ENCODE measurements at places on chromosomes 12 and 14. TPM values are rescaled to one million over a fixed set of nuclear protein-coding genes. Genes with fewer than 3 reads are reported as not detected.

DNA sequence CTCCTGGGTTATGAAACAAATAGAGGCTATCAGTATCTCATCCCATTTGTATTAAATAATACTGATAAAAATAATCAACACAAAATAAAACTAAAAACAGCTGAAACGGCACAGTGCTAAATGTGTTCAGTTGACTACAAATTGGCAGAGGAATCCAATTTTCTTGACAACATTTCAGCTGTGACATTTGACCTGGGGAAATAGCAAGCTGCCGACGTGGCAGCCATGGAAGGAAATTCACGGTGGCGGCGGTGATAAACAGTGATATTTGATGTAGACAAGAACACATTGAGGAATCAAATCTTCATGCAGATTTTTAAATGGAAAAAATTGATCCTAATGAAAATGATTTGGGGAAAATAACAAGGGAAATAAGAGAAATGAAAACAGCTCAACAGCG, 159.1 kb upstream of the RTL1 start:
- H3K4me1 ChIP-seq: no peaks in the 10 kb centered on the region
- H3K27me3 ChIP-seq: peaks cover under 1% of the 10 kb centered on the region
- no peak for DNase-seq

DNA sequence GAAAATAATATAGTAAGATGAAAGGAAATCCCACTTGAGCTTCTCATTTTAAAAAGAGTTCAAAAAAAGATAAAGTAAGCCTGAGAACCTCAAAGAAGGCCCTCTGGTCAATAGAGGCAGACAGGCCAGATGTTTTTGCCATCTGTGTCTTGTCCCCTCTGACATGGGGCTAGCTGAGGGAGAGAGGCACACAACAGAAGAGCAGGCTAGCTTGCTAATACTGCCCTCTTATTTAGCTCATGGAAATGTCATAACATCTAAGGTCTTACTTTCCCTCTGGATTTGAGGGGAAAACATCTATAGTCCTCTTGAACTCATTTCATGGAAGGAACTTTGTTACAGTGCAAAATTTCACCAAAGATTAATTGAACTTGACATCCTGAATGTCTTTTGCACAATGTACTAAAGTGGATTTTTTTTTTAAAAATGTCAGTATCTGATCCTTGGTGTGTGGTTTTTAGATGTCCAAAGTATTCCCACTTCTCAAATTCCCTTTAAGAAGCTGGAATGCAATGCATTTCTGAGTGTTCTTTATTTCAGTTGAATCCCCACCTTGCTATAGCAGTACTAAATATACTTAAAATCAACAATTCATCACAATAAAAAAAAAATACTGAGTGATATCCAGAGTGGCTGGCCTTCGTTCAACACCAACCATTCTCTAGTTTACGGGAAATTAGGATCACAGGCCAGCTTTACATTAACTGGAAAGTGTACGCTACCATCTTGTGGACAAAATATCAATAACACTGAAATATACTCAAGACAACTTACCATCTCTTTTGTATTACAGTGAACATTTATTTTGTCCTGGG, 176.7 kb downstream of the PAH start:
- H3K36me3 ChIP-seq: no peaks in the 10 kb centered on the region
- H3K27me3 ChIP-seq: no peaks in the 10 kb centered on the region
- no peak overlapping the region for H3K4me3 ChIP-seq
- H3K27ac ChIP-seq: no peak overlapping the region

- DNase-seq: no peak
- H3K27ac ChIP-seq: peak overlapping the region; percentile 6
- H3K4me3 ChIP-seq: no peak overlapping the region
- no peaks in the 10 kb centered on the region for H3K27me3 ChIP-seq
- peaks cover 35% of the 10 kb centered on the region for H3K4me1 ChIP-seq
Measured at GRCh38 chr12:57514720-57515407, 5.5 kb downstream of the DDIT3 start.

The PTPRQ gene
- total RNA-seq: not detected

DNA sequence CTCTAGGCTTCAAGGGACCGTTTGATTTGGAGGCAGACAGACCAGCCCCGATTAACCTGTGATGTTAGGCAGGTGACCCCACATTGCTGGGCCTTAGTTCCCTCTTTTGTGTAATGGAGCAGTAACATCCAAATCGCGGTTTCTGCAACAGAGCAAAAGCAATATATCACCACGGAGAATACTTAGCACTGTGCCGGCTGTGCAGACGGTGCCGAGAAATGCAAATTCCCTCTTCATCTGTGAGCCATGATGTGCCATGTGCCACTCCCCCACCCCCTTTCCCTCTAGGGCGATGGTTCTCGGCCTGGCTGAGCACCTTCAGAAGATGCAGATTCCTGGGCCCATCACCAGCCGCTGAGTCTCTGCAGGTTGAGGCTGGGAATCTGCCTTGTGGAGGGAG, 10.9 kb downstream of the BCL7A start:
- H3K4me3 ChIP-seq: no peak overlapping the region
- DNase-seq: no peak
- H3K4me1 ChIP-seq: no peaks in the 10 kb centered on the region
- no peak overlapping the region for H3K27ac ChIP-seq
- no peaks in the 10 kb centered on the region for H3K27me3 ChIP-seq

The TEP1 gene
- total RNA-seq: 34.3 TPM

The CABP1 gene
- total RNA-seq: not detected

- peaks cover 15% of the 10 kb centered on the region for H3K4me1 ChIP-seq
- DNase-seq: no peak
- no peak overlapping the region for H3K4me3 ChIP-seq
- peaks cover 12% of the 10 kb centered on the region for H3K27me3 ChIP-seq
- H3K27ac ChIP-seq: no peak overlapping the region
Measured at GRCh38 chr14:105165761-105166485, 2.7 kb downstream of the JAG2 start.

- no peak overlapping the region for H3K4me3 ChIP-seq
- peaks cover 23% of the 10 kb centered on the region for H3K27me3 ChIP-seq
- H3K4me1 ChIP-seq: no peaks in the 10 kb centered on the region
- H3K27ac ChIP-seq: no peak overlapping the region
- DNase-seq: no peak
Measured at GRCh38 chr14:37170993-37171392, 1.4 kb downstream of the SLC25A21 start.

DNA sequence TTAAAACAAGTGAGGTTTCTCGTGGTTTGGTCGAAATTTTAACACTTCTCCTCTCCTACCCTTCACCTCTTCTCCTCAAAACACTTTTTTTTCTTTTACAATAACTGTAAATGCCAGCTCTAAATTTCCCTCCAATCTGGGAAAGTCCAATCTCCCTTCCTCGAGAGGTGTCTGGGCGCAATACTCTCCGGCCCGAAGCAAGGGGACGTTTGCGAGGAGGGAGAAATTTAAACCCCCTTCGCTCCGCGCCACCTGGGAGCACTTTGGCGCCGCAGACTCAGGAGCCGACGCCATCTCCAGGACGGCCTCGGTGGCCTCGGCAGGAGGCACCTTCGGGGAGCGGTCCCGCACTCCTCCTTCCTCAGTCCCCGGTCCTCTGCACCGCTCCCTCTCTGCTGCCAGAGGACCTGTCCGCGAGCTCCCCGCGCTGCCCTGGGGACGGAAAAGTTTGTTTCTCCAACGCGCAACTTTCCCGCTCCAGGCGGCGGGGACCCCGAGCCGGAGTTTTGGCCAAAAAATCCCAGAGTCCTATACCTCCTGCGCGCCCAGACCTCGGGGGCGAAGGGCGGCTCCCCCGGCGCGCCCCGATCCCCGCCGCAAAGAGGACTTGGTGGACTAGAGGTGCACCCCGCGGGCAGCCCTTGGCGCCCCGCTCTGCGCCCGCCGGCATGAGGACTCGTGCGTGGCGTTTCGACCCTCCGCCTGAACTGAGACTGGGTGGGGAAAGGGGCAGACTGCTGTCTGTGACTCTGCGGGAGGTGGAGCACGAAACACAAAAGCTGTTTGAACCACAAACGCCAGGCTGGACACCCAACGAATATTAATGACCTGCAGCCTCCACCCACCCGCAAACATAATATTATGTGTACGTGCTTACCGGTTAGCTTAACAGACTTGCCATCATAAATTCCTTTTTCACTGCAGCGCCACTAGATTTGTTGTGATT, 95.2 kb upstream of the HMGA2 start:
- H3K36me3 ChIP-seq: no peaks in the 10 kb centered on the region
- no peak overlapping the region for H3K27ac ChIP-seq
- H3K4me1 ChIP-seq: peaks cover 8% of the 10 kb centered on the region
- peak overlapping the region; percentile 18 for H3K4me3 ChIP-seq
- peaks cover 53% of the 10 kb centered on the region for H3K27me3 ChIP-seq
- DNase-seq: peak; percentile 6

DNA sequence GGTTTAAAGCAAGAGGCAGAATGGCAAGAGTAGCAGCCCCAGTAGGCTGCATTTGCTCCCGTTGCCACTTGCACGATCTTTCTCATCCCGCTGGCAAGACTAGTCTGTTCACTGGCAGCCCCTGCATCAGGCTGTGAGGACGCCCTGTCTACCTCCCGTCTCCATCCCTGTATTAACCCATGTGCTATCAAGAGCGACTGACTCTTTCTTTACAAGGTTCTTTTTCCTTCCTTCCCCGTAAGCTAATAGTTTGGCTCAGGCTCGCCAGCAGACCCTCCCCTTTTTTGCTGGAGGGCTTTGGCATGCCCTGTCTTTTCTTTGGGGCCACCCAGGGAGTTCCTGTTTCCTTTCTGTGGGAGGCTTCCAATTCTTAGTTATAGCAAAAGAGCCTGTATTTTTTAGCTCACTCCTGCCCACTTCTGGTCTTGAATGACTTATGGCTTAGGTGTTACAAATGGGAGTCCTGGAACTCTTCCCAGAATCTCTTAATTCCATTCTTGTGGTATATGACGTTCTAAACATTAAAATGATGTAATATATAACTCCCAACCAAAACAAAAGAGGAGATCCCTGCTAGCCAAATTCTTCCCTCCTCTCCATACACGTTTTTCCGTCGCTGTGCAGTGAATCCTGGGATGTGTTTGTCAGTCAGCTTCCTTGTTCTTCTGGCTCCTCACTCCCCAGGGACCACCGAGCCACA, 149.0 kb downstream of the PRKCH start:
- peak overlapping the region; percentile 100 for H3K27ac ChIP-seq
- no peaks in the 10 kb centered on the region for H3K27me3 ChIP-seq
- H3K36me3 ChIP-seq: peaks cover 29% of the 10 kb centered on the region
- peak overlapping the region; percentile 76 for H3K4me3 ChIP-seq

DNA sequence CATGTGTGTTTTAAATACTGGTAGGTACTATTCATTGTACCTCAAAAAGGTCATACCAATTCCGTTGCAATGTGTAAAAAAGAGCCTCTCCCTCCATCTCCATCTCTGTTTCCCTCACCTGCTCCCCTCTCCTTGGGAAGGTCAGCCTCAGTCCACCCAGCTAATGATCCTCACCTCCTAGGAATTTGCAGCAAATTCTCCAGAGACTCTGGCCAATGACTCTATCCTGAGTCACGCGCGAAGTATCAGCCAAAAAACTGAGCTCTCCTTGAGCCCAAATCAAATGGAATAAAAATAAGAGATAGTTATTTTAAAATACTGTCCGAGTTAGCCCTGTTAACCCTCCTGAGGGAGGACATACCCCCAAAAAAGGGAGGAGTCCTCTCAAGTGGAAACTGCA, 148.4 kb downstream of the DPF3 start:
- no peaks in the 10 kb centered on the region for H3K4me1 ChIP-seq

DNA sequence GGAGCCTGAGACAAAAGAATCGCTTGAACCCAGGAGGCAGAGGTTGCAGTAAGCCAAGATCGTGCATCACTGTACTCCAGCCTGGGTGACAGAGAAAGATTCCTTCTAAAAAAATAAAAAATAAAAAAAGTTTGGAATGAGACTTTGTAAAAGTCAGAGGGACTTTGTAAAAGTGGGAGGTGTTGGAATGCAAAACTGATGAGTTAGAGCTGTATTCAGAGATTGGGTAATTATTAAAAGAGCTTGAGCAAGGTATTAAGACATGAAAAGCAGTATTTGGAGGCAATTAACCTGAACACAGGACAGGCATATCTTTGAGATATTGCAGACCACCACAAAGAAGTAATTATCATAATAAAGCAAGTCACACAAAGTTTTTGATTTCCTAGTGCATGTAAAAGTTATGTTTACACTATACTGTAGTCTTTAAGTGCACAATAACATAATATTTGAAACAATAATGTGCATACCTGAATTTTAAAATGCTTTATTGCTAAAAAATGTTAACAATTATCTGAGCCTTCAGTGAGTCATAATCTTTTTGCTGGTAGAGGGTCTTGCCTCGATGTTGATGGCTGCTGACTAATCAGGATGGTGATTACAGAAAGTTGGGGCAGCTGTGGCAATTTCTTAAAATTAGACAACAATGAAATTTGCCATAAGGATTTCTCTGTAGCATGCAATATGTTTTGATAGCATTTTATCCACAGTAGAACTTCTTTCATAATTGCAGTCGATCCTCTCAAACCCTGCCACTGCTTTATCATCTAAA, 33.1 kb downstream of the PHLDA1 start:
- no peaks in the 10 kb centered on the region for H3K27me3 ChIP-seq
- no peak for DNase-seq
- no peak overlapping the region for H3K4me3 ChIP-seq
- peaks cover 10% of the 10 kb centered on the region for H3K4me1 ChIP-seq
- H3K27ac ChIP-seq: no peak overlapping the region
- H3K36me3 ChIP-seq: no peaks in the 10 kb centered on the region

DNA sequence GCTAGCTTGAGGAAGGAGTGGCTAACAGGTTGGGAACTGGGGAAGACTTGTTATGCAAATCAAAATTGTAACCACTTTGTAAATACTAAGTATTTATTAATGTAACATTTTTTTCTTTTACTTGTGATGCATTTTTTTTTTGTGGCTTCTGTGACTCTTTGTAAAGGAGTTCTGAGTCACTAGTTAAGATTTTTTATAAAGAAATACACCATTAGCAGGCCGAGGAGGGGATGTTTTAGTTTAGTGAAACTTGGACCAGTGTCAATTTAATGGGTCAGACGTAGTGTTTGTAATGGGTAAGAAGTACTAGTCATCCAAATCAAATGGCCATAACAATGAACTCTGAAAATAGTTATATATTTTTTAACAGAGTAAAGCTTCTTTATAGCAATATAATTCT, 43.1 kb downstream of the AKAP6 start:
- no peak overlapping the region for H3K4me3 ChIP-seq
- no peak for DNase-seq
- H3K27me3 ChIP-seq: no peaks in the 10 kb centered on the region
- H3K4me1 ChIP-seq: peaks cover 9% of the 10 kb centered on the region
- H3K27ac ChIP-seq: no peak overlapping the region
- no peaks in the 10 kb centered on the region for H3K36me3 ChIP-seq

The PPP1R1A gene
- not detected for total RNA-seq

GRCh38 chr12:132445884-132446632, 43.9 kb upstream of the FBRSL1 start:
- peaks cover 56% of the 10 kb centered on the region for H3K4me1 ChIP-seq
- peak overlapping the region; percentile 99 for H3K27ac ChIP-seq
- no peaks in the 10 kb centered on the region for H3K27me3 ChIP-seq

DNA sequence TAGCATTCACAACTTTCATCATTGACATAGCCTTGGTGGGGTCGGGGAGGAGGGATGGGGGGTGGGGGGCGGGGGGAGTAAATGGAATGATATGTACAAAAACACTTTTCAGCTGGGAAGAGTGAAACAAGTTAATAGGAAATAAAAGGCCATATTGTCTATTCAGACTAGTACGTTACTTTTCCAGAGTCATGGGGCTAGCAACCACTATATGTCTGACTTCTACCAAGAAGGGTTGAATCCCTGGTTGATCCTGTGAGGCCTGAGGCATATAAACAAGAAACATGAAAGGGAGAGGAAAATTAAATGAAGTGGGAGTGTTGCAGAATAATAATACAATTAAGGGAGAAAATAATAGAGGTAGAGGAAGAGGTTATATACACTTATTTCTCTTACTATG, 225.5 kb downstream of the ERC1 start:
- H3K4me3 ChIP-seq: no peak overlapping the region
- H3K27ac ChIP-seq: no peak overlapping the region
- H3K36me3 ChIP-seq: no peaks in the 10 kb centered on the region
- H3K27me3 ChIP-seq: no peaks in the 10 kb centered on the region
- peaks cover 7% of the 10 kb centered on the region for H3K4me1 ChIP-seq

All from activated naive CD4-positive, alpha-beta T cell treated with anti-CD3 and anti-CD28 coated beads for 36 hours (primary cell).